ENCODE measurements at places on chromosomes 12 and 14.
A peak's percentile ranks its signal among the peaks of the same experiment; 100 is the strongest.

GRCh38 chr14:95655461-95655860 lies 30.8 kb upstream of the TCL1B start:
- DNase-seq: no peak

DNA sequence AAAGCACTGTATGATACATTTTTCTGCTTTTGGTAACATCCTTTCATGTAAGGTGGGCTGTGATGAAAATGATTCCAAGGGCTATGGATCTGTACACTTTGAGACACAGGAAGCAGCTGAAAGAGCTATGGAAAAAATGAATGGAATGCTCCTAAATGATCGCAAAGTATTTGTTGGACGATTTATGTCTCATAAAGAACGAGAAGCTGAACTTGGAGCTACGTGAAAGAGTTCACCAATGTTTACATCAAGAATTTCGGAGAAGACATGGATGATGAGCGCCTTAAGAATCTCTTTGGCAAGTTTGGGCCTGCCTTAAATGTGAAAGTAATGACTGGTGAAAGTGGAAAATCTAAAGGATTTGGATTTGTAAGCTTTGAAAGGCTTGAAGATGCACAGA lies 22.1 kb upstream of the SRGAP1 start:
- DNase-seq: peak; percentile 14

DNA sequence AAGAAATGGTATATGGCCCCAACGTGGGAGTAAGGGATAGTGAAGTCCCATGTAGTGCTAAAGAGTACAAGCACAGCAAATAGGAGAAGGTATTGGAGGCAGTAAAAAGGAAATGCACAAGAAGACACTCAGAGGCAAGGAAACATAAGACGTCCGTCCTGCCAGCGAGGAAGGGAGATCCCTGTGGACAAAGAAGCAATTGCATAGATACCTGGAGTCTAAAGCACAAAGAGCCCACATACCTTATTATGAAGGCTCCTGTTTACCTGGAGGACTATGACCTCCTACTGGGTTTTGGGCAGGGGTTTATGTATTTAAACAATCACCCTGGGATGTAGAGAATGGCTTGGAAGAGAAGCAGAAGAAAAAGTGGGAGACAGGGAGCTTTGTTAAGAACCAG lies 341.2 kb upstream of the DCN start:
- DNase-seq: no peak

DNA sequence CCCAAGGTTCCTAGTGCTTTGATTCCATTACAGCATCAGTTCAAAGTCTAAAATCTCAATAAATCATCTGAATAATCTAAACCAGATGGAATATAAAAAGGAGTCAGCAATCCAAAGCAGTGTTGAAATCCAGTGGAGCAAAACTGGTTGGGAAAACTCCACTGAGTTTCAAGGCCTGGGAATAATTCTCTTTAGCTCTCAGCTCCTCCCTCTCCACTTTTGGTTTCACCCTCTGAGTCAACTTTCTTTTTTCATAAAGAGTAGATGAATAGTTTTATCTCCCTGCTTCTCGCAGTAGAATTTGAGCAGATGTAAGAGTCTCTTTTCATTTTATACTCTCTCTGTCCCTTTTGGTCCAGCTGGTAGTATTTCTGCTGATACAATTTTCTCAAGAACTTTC lies 338.6 kb downstream of the APAF1 start:
- DNase-seq: no peak

DNA sequence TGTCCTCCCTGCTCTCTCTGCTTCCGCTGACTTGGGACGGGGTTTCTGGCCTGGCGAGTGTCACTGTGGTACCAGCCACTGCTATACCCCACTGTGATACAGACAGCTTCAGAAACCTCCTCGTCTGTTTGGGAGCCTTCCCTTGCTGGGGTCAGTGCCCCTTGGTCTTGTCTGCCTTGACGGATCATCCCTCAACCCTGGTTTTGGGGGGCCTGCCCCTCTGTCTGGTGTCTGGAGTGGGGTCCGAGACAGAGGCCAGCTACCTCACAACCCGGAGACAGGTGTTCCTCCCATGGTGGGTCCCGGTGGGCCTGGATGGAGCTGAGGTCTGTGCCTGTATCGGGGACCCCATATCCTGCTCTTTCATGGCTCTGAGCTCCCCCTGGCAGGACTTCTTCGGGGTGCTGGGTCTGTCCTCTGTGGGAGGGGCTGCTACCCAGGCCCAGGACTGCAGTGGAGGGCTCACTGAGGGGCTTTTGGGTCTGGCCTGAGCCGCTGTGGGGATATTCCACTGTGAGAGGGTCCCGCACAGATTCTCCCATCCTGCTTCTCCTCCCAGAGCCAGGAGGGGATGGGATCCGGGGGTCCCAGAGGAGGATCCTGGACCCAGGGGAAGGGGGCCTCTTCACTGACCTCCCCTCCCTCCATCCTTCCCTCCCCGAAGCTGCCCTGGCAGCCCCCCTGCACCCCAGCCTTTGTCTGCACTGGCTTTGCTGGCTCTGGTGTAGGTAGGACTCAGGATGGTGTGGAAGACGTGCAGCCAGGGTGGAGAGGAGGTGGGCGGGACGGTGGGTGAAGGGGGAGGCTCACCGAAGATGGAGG lies 365.5 kb downstream of the TMEM121 start:
- DNase-seq: no peak

- DNase-seq: peak; percentile 37
These were observed 331.2 kb downstream of the CACNA1C start for GRCh38 chr12:2384029-2384386.

GRCh38 chr12:76627346-76628135 lies 68.0 kb upstream of the OSBPL8 start:
- peak; percentile 30 for DNase-seq

GRCh38 chr14:87797001-87797400 lies 196.0 kb downstream of the GALC start:
- DNase-seq: no peak

DNA sequence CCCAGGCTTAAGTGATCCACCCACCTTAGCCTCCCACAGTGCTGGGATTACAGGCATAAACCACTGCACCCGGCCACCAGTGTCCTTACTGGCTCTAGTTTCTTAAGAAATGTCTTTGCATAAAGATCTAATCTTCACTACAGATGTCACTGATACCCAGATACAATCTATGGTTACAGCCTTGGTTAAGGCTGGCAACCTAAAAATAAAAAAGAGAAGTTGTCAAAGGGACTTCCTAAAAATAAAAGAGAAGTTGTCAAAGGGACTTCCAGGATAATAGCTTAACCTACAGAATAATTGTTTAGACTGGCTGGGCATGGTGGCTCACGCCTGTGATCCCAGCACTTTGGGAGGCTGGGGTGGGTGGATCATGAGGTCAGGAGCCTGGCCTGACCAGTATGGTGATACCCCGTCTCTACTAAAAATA lies 27.6 kb downstream of the ETFBKMT start:
- DNase-seq: no peak

GRCh38 chr12:132444957-132445883 lies 44.7 kb upstream of the FBRSL1 start:
- no peak for DNase-seq

DNA sequence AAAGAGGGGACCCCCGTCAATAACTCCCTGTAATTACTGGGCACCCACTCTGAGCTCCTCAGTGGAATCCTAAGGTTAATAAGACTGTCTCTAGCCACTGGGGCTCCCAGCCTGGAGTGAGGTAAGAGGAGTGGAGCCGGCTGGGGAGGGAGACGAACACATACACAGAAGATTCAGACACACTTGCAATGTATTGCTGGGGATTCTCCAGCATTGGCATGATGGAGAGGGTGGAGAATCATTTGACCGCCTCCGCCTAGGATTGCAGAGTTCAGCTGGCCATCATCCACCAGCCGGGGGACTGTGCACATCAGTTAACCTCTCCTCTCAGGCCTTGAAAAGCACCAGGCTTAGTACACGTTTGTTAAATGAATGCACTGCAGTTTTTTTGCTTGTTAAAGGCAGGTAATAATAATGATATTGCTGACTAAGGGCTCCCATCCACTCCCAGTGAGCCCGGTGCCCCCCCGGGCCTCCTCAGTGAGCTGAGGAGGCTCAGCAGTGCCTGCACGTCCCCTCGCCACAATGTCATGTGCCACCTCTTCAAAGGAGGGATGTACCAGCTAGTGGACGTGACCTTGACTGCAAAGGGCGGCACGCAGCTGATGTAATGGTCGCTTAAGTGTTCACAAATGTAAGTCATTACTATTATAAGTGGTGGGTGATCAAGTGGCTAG lies 20.3 kb upstream of the FAIM2 start:
- no peak for DNase-seq

DNA sequence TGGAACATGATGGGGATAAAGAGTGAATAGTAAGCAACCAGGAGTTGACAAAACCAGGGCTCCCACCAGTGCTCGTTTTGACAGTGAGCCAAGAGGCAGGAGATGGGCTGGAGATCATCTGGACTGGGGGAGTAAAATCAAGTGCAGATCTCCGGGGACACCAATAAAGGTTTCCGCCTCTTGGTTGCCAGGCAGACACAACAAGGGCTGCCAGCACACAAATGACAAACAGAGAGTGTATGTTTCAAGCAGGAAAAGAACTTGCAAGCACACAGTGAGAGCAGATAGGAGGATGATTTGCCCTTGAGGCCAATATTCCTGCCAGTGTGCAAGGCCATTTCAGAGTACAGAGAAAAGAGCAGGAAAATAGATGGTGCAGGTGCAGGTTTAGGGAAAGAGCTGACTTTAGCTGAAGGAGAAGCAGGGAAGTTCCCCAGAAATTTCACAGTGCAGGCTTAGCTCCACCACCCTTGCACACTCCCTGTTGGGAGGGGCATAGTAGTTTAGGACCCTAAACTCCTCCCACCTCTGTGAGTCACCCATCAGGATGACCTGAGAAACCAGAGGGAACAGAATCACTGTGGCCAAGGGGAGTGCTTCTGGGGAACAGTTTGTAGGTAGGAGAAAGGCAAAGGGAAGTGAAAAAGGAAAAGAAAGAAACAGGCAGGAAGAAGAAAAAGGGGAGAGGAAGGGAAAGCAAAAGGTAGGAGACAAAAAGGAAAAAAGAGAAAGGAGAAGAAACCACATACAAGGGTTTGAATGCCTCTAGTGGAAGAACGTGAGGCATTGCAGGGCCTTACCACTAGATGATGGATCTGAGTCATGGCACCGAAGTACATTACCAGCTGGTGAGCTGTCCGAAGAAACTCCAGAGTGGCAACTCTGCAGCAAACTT lies 404.4 kb downstream of the SLC6A15 start:
- peak; percentile 71 for DNase-seq

- no peak for DNase-seq
These were observed 235.2 kb downstream of the ZFP36L1 start for GRCh38 chr14:68557648-68558047.

DNA sequence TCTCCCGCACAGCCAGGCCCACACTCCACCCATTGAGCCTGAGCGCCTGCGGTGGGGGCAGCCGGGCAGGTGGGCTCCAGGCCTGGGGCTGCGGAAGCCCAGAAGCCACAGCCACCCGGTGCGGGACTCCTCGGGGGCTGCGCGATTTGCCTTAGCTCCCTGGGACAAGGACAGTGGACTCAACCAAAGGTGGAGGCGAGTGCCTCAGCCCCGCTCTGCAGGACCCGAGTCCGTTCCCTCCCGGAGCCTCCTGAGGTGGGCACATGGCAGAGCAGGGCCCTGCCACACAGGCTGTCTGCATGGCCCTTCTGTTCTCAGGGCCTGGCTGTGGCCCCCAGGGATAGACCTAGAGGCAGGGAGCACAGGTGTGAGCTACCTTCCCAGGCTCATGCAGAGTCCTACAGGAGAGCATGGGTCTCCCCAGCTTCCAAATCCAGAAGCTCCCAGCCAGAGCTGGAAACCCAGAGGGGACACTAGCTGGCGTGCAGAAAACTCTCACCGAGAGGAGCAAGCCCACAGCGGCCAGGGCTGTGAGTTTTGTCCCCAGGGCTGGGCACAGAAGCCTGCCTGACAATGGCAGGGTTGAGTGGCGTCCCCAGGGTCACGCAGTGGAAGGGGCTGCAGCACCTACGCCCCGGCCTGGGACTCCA lies 22.2 kb upstream of the LRTM2 start:
- no peak for DNase-seq

GRCh38 chr12:8822298-8822697 lies at the start of gene A2ML1:
Gene A2ML1, plus strand, starts transcription at chr12:8822621. Its CDS starts 31 bp downstream, at chr12:8822652.
- no peak for DNase-seq

DNA sequence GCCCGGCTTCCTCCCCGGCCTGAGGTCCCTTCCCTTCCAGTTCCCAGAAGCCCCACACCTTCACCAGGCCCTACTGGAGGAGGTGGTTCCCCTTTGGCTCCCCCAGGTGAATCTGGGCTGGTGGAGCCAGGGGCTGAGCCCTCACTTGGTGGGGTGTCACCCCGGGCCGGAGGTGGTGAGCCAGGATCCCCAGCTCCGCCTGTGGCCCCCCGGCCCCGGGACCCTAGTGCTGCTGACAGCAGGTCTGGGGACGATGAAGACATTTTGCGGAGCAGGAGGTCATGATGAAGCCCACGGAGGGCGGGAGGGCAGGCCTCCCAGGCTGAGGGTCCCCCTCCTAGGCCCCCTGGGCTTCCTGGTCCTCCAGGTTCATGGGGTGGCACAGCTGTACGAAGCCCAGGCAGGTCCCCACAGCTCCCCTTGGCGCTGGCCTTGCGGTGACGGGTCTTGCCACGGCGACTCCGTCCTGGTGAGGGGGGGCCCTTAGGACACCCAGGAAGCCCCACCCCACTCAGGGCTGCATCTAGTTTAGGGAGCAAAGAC lies 16.6 kb downstream of the MAP3K12 start:
- DNase-seq: no peak

DNA sequence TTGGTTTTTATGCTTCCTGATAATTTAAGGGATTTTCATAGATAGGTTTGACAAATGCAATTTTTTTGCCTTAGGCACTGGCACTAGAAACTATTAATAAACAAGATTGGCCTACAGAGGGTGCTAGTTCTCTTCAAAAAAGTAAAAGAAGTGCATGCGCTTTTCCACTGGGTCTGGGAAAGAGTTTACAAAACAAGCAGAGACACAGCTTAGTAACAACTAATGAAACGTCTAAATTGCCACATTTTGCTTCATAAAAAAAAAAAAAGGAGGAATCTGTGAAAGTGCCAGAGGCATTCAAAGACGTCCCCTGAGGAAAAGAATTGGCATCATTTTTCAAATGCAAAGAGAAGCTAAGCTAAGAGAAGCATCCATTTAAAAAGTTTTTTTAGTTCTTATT lies 58.3 kb upstream of the EEA1 start:
- peak; percentile 71 for DNase-seq

- no peak for DNase-seq
These were observed 313.5 kb upstream of the KITLG start for GRCh38 chr12:88893801-88894200.

- no peak for DNase-seq
These were observed 74.6 kb downstream of the GXYLT1 start for GRCh38 chr12:42070036-42070435.
